NCI-H69 (cell line): ENCODE measurements at places on chromosomes 7 and 10.

DNA sequence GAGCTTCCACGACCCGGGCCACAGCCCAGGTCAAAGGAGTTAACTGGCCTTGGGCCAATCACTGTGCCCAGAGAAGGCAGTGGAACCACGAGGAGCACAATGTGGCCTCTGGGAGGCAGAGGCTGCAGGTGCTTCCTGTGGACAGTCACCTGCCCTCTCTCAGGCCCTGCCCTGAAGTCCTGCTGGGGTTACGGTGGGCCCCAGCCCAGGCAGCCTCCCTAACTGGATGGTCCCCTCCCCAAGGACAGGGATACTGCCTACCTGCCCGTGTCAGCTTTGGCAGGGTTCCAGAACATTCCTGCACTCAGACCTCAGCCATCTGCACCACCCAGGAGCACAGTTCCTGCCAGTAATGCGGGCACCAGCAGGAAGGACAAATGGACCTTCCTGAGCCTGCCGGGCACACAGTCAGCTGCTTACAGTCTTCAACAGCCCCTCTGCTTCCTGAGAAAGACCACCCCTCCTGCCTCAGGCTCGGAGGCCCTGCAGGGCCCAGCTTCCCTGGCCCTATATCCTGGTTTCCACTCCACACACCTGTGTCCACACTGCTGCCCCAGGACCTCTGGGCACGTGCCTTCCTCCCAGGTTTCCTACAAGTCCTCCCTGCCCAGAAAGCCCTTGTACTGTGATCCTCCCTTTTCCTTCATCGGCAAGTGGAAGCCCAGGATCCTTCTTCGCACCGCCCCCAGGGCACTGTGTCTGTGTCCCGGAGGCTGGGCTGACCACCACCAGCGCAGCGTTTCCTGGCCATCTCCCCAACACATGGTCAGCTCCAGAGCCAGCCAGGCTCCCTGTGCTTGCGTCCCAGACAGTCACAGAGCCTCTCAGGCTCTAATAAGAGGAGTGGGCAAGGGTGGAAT is 23.3 kb downstream of the WDR86 start:
- DNase-seq, result peak; percentile 31

DNA sequence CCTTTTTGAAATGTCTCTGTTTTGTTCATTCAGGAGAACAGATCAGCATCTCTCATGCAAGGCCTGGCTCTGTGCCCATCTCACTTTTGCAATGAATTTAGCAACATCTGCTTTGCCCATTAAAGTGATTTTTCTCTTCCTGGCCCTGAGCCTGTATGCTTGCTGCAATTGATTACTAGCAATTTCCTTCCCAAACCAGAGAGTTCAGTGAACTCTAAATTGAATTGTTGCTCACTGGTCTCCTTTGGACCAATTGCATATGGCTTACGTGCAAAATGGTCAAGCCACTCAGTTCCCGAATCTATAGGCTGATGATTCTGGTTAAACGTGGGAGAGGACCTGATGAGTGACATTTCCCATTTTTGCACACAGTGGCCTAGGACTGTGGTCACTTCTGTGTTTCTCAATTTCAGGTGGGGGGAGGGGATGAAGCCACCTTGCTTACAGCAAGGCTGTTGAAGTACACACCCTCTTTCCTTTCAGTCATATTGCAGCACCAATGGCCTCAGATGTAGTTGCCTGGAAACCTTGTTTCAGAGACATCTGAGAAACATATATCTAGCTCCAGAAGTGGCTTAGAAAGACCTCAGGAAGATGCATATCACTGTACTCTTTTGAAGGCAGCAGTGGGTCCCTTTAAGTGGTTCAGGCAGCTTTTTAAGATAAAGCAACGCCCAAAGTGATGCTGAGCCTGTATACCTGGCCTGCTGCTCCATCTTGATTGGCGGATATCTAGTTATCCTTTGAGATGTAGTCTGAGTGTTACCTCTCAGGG is 201.4 kb downstream of the PTEN start:
- DNase-seq, result peak; percentile 64

DNA sequence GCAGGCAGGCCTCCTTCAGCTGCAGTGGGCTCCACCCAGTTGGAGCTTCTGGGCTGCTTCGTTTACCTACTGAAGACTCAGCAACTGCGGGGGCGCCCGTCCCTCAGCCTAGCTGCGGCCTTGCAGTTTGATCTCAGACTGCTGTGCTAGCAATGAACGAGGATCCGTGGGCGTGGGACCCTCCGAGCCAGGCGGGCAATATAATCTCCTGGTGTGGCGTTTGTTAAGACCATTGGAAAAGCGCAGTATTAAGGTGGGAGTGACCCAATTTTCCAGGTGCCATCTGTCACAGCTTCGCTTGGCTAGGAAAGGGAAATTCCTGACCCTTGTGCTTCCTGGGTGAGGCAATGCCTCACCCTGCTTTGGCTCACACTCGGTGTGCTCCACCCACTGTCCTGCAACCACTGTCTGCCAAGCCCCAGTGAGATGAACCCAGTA is 159.2 kb upstream of the FOXP2 start:
- DNase-seq, result peak; percentile 46

DNA sequence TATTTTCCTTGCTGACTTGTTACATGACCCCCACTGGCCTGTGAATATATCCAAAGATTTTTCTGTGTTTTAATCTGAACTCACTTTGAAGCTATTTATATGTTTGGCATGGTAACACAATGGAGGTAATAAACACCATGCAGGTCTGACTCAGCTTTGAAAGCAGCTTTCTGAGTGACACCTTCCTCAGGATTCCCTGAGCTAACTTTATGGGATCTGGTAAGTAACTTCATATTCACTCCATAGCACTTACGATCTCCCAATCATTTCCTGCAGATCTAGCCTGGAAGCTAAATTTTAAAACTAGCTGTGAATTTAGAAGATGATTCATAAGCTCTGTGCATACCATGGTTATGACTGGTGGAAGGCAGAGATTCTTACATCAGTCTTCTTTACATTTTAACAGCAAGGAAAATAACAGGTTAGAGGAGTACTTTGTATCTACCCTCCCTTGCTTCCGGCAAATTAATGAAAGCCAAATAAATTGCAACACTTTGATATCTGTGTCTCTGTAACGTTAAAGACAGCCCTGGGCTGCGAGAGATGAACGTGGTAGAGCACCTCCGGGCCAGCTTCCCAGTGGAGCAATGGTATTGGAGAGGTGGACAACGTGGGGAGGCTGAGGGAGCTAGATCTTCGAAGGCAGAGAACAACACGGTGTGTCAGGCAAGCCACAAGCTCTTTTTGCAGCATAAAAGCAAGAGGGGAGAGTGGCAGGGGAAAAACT is 170.2 kb upstream of the KLF14 start:
- DNase-seq, result no peak

- DNase-seq, result no peak
These were observed 18.9 kb upstream of the SHH start for GRCh38 chr7:155830961-155831806.

DNA sequence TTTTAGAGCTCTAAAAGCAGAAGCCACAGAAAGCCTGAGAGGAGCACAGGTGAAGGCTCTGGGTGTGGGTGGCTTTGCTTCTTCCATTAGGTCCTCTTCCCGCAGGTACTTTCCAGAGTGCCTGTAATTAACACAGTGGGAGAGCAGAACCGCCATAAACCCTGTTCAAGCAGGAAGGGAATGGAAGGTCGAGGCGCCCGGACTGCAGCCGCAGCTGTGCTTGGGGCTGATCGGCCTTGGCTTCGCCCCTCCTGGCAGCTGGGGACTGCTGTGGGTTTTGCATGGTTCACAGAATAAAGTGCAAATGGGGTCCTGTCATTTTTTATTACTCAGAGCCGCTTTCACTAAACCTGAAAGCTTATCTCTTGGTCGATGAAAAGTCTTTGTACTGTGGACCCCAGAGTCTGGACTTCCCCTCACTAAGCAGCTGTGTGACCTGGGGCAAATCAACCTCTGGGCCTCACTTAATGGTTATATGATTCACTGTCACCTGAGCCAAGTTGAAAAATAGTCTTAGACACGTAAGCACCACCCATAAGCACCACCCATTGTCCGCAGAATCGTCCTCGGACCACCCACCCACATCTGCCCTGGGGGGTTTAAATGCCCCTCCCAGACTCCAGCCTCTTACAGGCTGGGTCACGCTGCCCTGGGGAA is 100.9 kb downstream of the XRCC2 start:
- peak; percentile 99 for DNase-seq
